ENCODE measurements at places on chromosomes 11 and 22.

DNA sequence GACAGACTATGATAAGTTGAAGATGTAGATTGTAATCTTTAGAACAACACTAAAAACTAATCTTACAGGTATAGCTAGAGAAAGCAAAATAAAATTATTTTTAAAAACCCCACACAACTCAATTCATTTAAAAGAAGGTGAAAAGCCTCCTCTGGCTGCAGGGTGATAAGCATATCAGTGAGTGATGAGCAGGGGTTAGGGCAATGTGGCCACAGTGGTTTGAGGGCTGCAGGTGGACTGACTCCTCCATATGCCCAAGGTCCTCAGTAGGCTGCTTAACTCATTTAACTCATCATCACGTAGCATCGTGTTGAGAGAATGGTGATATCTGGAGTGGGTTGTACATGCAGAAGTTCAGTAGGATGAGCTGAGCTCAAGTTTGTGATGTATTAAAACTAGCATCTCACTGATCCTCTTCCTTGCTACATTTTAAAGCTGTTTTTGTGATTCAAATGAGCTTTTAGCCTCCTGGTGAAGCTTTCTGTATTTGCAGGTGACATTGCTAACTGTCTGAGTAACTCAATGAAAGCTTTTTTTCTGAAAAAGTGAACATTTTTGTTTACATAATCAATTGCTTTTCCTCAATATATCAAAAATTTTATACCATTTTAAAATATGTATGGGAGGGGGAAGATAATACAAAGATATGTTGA, 37.0 kb upstream of the SC5D start:
- no peak for DNase-seq

- no peak for DNase-seq
These were observed 250.8 kb downstream of the CNTN5 start for GRCh38 chr11:99271527-99271926.

GRCh38 chr22:26287382-26288225, 118.3 kb downstream of the SEZ6L start:
- no peak for DNase-seq

DNA sequence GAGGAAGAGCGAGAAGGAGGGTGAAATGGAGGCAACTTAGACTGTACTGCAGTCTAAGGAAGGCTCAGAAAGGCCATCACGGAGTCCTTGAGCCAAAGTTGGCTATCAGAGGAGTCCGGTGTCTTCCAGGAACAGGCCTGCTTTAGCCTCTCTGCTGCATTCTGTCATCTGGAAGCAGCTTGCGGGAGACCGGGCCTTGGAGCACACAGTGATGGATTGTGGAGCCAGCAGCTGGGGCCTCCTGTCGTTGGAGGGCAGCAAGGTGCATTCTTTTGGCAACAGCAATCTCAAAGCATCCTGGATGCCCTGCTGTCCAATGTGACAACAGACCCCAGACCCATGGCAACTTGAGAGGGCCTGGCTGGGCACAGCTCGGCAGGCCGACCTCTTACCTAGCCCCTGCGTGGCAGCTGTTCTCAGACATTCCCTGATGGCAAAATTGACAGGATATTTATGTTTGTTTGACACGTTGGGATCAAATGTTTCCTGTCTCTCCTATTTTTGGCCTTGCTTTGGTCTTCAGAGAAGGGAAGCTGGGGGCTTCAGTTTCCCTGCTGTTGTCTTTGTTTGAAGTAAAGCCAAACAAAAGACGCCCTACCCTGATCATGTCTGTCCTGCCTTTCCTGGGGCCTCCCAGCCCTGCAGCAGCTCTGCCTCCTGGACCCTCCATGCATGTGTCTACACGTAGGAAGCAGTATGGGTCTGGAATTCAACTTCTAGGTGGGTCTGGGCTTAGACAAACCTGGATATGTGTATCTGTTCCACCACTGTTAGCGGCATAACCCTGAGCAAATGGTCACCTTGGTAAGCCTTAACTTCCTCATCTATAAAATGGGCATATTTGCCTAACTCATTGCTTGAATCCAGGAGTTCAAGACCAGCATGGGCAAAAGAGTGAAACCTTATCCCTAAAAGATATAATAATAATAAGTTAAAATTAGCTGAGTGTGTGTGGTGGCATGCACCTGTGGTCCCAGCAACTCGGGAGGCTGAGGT, 43.9 kb upstream of the LMO2 start:
- no peak for DNase-seq

- DNase-seq, result no peak
These were observed 83.5 kb upstream of the WNT7B start for GRCh38 chr22:46060292-46061123.

- no peak for DNase-seq
These were observed 2.9 kb upstream of the LRRC10B start for GRCh38 chr11:61505640-61506155.

GRCh38 chr22:37192741-37193140, 4.7 kb upstream of the C1QTNF6 start:
- DNase-seq, result no peak

GRCh38 chr11:124661553-124661952, 12.0 kb downstream of the SIAE start:
- no peak for DNase-seq

- DNase-seq, result no peak
These were observed 1508.2 kb downstream of the BRD1 start for GRCh38 chr22:48319321-48320047.

DNA sequence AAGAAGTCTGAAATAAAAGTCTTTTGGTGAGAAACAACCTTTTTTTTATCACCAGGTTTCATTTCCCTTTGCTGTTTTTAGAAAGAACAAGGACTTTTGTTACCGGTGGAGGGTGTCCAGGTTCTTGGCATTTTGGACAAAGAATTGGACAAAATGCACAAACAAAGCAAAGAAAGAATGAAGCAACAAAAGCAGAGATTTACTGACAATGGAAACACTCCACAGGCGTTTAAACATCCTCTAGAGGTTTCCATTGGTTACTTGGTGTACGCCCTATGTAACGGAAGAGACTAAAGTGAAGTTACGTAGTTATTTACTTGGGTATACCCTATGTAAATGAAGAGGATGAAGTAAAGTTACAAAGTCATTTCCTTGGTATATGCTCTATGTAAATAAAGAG, 1487.0 kb downstream of the LRRC4C start:
- DNase-seq, result no peak

- DNase-seq, result no peak
These were observed 31.7 kb downstream of the OR8B12 start for GRCh38 chr11:124511745-124512144.

DNA sequence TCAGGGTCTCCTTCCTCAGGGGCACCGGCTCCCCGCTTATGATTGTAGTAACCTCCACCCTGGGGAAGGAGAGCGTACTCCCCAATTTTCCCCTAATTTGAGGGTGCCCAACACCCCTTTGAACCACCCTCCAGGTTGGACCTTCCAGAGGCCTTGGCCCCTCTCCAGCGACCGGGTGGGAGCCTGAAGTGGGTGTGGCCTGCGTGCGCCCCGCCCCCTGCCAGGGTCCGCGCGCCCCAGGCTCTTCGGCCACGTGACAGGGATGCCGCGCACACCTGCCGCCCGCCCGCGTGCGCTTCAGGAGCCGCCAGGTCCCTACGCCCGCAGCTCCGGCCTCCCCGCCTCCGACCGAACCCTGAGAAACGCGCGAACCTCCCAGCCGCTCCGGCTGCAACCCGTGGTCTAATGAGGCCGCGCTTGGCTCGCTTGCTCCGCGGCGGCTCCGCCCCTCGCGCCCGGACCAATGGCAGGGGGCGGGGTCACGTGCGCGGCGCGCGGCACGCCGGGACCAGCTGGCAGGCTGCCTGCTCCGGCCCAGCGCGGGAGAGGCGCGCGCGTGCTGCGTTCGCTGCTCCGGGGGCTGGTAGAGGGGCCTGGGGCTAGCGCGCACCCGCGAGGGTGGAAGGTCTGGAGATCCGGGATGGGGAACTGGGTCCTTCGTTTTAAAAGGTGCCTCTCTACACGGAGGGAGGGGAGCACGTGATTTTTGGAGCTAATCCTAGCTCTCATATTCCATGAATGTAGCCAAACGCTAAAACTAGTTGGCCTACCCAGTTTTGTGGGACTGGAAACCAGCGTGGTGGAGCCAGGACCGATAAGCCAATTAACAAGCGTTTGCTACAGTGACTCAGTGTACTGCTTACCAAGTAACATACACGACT, at the start of gene FOXRED2:
Gene FOXRED2 (minus strand): TSS at position 404 of the 881 bp plus-strand sequence. CDS start 618 bp downstream, outside the sequence.
- peak; percentile 96 for DNase-seq

- DNase-seq, result no peak
These were observed 43.3 kb downstream of the ENDOD1 start for GRCh38 chr11:95132956-95133355.

- DNase-seq, result no peak
These were observed 478.9 kb upstream of the CHORDC1 start for GRCh38 chr11:90701716-90702115.

- no peak for DNase-seq
These were observed 288.3 kb upstream of the ANO3 start for GRCh38 chr11:26043665-26044064.

DNA sequence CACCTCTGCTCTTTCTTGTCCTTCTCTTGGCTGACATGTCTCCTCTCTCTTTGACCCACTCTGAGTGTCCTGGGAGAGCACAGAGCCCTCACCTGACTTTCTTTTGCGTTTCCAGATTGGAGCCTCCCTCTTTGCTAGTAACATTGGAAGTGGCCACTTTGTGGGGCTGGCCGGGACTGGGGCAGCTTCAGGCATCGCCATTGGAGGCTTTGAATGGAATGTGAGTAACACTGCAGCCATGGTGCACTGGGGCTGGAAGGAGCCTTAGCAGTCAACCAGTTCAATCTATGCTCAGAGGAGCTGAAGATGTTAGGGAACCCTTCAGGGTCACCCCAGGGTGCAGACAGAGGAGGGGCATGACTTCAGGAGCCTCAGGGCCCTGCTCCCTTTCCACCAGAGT, 23.8 kb downstream of the SLC5A1 start:
- peak; percentile 30 for DNase-seq

- no peak for DNase-seq
These were observed 10.2 kb downstream of the SYTL2 start for GRCh38 chr11:85800595-85801342.

DNA sequence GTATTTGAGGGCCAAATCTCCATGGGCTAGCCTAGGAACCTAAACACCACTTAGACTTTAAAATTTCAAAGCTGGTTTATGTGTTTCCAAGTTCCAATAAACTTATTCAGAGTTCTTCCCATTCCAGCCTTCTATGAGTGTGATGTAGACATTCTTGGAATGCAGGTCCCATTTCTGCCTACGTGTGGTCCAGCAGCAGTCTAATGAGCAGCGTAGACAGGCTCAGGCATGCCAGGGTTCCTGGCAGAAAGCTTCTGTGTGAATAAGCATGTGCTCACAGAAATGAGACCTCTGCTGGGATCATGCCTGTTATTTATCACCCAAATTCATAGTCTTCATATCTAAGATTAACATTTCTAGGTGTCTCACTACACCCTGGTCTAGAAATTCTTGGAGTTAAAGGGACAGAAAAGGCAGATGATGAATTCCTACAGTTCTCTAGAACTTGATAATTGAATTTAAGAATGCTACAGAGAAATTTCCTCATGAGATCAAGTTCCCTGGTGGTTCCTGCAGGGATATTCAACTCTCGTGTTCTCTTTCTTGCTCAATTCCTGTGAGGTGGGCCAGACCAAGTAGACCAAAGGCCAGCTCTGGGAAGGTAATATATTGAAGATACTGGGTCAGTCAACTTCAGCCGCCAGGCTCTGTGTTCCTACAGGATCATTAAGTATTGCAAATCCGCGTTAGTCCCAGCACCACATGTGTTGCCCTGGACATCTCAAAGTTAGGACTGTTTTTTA, 17.6 kb downstream of the RNF185 start:
- no peak for DNase-seq

DNA sequence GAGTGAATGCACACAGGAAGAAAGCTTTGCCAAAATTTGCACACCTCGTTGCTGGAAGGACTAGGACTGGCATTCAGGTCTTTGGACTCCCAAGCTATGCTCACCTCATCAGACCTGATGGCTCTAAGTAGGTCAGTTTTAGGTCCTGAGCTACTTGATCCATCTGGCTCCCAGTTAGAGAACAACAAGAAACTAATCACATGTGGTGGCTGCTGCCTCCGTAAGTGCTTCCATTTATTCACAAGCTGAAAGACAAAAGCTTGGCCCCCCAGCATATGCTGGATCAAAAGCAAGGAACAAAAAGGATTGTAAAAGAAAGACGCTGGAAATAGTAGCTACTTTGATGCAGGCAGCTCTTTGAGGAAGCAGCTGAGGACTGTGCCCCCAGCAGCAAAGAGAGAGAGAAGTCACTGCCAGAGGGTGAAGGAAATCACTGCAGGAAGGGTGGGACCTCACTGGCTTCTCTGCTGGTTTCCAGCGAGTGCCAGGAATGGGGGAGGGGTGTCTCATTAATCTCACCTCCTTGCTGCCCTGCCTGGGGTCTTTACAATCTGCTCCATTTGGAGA, 268.9 kb downstream of the KIRREL3 start:
- DNase-seq, result no peak

GRCh38 chr11:6482441-6482840, 1.1 kb downstream of the TIMM10B start:
- no peak for DNase-seq

DNA sequence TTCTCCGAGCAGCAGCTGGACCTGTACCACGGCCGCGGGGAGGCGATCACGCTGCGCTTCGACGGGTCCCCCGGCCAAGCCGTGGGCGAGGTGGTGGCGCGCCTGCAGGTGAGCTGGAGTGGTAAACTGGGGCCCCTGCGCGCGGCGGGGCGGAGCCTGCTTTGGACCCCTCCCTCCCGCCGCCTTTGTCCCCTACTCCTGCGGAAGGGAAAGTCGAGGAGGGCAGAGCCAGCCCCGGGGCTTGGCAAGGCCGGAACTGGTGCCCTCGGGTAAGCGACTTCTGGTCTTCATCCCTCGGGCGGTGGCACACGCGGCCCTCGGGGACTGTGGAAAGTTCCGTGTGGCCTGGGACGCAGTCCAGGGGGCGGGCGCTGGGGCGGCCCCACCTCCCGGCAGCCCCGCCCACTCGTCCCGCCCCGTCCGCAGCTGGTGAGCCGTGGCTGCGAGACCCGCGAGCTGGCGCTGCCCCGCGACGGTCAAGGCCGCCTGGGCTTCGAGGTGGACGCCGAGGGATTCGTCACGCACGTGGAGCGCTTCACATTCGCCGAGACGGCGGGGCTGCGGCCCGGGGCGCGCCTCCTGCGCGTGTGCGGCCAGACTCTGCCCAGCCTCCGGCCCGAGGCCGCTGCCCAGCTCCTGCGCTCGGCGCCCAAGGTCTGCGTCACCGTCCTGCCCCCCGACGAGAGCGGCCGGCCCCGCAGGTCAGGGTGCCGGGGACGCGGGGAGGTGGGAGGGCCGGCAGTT, 9.2 kb downstream of the SIPA1 start:
- DNase-seq, result no peak

GRCh38 chr11:114909866-114910265, 231.5 kb downstream of the NXPE2 start:
- no peak for DNase-seq

DNA sequence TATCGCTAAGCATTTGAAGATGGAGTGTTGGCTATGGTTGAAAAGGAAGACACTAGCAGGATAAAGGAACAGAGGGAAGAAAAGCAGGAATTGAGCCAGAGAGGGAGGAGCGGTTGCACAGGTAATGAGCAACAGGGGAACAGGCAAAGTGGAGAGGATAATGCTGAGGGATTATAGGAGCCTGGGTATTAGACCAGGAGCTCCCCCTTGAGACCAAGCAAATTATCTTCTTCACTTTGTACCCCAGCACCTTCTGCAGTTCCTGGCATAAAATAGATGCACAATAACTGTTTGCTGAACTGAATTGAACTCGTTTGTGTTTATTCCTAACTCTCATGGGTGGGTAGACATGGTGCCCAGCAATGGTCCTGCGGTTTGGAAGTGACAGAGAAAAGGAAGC, 54.6 kb upstream of the OR5P2 start:
- DNase-seq, result no peak

- no peak for DNase-seq
These were observed 134.0 kb downstream of the HIPK3 start for GRCh38 chr11:33390944-33391892.

Measured in left ventricle myocardium superior (tissue), 1 donor.